Activated effector memory CD4-positive, alpha-beta T cell treated with anti-CD3 and anti-CD28 coated beads, Interleukin-2, amount 50 U/mL, for 16 hours (primary cell): ENCODE measurements at places on chromosomes 7 and 10.

GRCh38 chr7:127650847-127651555, 993 bp upstream of the SND1 start:
- DNase-seq, result peak; percentile 63

DNA sequence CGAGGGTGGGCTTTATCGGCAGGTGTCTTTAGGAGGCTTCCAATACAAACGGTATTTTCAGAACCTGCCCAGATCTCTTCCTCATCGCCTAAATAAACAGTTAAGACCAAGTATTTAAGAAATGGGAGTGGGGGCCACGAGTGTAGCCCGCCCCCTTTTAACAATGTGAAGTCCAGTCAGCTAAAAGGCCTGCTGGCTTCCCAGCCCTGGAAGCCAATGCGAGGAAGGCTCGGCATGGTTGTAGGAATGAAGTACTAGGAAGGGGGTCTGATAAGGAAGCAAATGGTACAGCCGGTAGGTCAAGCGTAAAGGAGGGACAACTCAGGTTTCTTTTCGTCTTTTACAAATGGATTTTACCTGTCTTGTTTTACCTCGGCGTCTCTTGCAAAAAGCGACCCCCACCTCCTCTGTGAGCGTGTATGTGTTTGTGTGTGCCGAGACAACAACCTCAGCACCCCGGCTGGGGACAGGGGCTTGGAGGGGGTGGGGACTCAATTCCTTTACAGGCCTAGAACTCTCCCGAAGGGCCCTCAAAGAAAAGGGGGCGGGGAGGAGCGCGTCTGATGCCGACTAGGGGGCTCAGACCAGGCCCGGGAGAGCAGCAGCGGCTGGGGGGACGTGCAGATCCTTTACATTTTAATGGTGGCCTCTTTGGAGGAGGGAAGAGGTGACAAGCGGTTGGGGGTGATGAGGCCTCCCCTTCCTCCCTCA, 147.6 kb downstream of the GPR85 start:
- peak; percentile 76 for DNase-seq

DNA sequence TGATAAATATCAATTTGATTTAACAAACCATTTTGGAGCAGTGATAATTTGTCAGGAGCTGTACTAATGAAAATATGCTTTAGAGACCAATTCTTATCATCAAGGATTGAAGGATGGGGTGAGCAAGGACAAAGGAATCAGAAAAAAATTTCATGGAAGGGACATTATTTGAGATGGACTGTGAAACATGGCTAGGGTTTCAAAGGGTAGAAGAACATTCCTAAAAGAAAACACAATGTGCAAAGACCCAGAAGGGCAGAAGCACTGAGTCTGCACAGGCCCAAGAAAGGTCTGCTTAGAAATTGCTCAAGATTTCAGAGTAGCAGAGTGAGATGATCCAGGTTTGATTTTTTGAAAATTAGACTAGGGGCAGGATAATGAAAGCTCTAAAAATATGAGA, 174.5 kb downstream of the LRRN3 start:
- no peak for DNase-seq

DNA sequence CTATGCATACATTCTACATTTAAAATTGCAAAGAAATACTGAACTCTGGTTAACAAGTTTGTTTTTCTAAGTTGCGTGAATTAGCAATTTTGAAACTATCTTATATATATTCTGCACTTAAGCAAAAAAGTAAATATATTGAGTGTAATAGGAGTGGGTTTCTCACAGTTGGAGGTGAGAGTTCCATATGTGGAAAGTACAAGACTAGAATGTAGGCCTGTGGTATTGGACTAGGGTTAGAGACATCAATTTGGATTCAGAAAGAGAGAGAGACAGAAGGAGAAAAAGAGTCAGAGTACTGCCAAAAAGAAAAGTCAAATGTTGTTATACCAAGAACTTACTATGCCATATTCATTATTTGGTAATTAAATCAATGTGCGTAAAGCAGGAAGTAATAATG, 47.3 kb upstream of the ITGB8 start:
- no peak for DNase-seq

- peak; percentile 85 for DNase-seq
Observed at GRCh38 chr10:2927958-2928840, 139.1 kb upstream of the PFKP start.
